ENCODE measurements at places on chromosomes 6 and 20.

- no peak for DNase-seq
Measured at GRCh38 chr6:33820243-33820642, 16.4 kb upstream of the MLN start.

DNA sequence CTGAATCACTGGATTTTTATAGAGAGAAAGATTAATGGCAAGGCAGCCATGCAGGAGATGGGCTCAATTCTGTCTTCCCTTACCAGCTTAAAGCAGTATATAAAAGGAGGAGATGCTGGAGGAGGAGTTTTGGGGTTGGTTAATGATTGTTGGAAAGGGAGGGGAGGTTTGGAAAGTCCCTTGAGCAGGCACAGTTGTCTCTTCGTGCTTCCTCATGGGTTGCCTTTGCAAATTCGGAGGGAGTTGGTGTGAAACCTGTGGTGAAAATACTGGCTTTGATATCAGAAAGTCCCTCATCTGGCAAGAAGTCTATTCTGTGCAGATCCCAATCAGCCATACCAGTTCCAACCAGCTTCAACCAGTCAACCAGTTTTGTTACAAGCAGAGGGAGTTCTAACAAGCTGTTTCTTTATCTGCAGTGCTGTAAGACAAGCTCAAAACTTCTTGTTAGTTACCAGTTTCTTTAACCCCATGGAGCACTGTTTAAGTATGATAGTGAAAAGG lies 107.0 kb downstream of the HIVEP1 start:
- DNase-seq = no peak

GRCh38 chr6:24394061-24394779 lies 8.5 kb upstream of the MRS2 start:
- no peak for DNase-seq

DNA sequence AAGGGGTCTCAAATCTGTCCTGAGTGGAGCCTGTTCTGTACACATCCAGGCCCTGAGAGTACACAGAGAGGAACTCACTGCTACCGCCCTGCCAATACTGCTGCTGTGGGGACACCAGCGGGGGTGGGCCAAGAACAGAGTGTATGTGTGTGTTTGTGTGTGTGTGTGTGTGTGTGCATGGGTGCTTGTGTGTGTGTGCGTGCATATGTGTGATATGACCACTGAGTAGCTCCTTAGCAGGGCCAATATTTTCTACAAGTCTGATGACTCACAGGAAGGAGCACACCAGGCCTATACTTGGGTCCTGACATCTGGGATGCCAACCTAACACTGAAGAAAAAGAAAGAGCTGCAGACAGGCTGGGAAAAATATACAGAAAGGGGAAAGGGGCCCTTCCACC lies 1.4 kb downstream of the RAET1E start:
- DNase-seq = no peak

DNA sequence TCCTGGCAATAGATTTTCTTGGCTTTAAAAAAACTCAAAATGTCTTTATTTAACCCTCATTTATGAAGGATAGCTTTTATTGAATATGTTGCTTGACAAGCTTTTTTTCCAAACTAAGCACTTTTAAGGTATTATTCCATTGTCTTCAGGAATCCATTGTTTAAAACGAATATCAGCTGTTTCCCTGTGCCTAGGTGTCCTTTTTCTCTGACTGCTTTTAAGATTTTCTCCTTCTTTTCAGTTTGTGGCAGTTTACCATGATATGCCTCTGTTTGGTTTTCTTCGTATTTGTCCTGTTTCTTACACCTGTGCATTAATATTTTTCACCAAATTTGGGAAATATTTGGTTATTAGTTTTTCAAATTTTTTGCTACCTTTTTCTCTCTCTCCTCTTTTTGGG lies 68.4 kb downstream of the YTHDF1 start:
- DNase-seq = no peak

GRCh38 chr6:7373739-7374138 lies 15.8 kb downstream of the CAGE1 start:
- DNase-seq = no peak

GRCh38 chr6:84808491-84809061 lies 44.2 kb upstream of the TBX18 start:
- no peak for DNase-seq

DNA sequence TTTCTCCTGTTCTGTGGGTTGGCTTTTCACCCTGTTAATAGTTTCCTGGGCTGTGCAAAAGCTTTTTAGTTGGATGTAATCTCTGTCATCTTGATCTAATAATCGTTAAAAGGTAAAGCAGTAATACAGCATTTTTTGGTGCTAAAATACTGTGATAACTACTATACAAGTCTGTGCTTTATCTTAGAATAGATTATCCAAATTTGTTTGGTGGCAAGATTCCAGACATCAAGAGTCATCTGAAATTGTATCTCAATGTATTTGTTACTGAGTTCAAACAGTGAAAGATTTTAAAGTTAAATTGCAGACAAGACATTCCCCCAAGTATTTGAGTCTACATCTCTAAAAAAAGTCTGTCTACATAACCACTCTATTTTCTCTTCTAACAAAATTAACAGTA lies 18.8 kb downstream of the TBPL1 start:
- DNase-seq = no peak

DNA sequence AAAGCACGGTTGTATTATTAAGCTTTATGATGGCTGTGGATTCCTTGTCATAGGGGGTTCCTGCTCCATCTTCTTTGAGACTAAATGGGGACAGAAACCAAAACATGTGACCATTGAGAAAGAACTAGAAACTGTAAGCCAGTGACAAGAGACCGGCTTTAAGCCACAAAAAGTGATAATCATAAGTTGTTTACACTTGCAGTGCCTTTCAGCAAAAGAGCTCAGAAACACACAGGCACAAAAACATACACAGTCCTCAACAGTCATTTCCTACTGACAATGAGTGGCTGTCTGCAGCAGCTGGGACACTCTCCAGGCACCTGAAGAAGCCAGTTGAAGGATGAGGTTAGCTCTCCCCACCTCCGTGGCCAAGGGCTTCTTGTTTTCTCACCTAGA lies 20.0 kb upstream of the UBE2J1 start:
- DNase-seq = no peak

DNA sequence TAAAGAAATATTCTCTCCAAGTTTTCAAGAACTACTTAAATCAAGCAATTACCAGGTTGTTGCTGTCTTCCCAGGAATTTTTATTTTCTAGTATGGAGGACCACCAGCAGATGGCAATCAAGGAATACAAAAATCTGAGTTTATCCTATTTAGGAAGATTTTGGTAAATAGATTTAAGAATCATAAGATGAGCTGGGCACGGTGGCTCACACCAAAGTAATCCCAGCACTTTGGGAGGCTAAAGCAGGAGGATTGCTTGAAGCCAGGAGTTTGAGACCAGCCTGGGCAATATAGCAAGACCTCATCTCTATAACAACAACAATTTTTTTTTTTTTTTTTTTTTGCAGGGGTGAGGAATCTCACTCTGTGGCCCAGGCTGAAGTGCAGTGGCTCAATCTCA lies 19.3 kb upstream of the SEC63 start:
- DNase-seq = no peak

DNA sequence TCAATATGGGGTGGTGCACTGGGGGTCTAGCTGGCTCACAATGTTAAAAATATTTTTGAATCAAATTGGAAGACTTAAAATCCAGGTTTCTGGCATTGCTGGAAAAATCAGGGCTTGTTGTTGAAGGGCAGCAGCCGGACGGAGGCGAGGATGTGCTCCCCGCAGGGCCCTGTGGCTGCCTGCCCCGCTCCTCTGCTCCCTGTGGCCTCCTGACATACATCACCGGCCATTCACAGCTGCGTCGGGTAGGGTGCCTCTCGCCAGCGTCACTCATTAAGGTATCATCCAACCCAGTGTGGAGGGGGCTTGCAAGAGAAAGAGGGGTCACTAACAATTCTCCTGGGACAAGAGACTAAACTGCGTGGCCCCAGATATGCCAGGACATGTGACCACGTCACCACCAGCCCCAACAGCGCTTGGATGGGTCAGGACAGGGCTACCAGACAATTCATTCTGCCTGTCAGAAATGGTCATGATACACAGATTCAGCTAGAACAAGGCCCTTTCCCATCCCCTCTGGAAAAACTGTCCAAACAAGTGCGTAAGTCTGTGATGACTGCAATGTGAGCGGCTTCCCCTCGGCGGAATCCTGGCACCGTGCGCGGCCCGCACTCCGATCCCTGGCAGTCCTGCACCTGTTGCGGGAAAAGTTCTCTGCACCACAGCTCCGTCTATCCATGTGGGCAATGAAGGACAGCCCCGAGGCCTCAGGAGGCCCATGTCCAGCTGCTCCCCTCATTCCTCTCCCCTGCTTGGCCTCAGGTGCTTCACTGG lies 12.0 kb downstream of the GATA5 start:
- DNase-seq = no peak

DNA sequence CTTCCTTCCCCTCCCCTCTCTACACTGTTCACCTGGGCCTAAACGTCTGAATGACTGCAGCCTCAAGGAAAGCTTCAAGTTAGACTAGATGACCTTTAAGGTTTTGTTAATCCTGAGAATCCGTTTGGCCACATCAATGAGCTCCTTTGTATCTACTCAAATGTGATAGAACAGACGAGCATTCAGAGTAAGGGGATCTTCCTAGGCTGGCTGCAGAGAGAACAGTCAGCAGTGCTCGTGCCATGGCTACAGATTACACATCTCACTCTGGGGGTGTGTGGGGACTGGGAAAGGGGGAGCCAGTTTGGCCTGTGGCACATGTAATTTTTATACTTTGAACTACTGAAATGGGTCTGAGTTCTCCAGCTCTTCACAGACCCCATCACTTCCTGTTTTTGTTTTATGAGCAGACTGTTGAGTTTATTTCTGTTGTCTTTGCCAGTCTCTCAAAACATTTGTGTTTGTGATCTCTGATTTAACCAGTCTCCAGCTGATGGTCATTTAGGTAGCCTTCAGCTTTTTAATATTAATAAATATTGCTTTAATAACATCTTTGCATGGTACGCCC lies 50.9 kb downstream of the KCNS1 start:
- no peak for DNase-seq

- no peak for DNase-seq
Measured at GRCh38 chr20:7695051-7695495, 245.2 kb downstream of the HAO1 start.

DNA sequence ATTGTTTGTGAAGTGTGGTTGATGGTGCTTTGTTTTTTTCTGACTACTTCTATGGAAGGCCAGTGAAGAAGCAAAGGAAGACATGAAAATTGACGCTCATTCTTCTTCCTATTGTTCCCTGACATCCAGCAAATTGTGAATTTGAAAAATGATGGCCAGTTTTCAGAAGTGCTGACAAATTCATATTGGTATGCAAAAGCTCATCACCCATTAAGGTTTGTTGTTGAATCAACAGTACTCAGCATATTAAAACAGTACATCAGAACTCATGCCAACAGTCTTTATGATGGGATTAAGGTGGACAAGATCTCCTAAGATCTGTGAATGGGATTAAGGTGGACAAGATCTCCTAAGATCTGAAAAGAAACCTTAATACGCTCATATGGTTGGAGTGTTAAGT lies 1.0 kb upstream of the MTG2 start:
- DNase-seq = no peak

DNA sequence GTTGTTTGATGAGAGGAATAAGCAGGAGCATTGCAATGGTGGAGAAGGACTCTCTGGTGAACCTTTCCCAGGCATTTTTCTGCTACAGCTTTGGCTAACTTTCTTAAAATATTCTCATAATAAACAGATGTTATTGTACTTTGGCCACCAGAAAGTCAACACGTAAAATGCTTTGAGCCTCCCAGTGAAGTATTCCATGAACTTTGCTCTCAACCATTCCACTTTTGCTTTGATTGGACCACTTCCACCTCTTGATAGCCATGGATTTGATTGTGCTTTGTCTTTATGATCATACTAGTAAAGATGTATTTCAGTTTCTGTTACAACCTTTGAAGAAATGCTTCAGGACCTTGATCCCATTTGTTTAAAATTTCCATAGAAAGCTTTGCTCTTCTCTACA lies 241.1 kb downstream of the TENT5A start:
- no peak for DNase-seq

DNA sequence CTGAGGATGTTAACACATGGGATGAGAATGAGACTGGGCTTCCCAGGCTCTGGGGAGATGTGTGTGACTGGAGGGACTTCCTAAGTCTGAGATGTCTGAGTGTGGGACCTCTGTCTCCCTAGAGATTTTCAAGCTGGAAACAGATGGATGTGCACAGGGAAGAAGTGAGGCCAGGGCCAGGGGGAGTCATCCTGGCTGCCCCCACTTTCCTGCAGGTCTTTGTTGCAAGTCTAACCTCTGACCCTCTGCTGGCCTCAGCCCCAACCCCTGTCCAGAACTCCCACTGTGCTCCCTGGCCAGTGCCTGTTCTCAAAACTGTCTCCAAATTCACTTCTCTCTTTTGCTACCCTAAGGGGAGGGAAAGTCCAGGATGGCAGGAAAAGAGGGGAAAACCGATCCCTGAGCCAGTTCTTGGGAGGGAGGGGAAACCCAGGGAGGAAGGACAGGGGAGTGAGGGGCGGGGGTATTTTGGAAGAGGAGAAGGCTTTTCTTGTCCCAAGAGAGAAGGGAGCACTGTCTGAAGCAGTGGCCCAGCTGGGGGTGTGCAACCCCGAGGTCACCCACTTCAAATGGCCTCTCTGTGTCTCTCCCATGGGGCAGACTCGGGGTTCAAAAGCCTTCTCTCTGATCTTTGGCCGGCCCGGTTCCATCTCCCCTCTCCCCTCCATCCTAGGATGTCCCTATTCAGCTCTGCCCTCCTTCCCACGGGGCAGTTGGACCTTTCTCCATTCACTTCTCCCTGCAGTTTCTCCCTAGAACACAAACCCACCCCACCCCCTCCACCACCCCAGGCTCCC lies 3.1 kb downstream of the PPP1R18 start:
- DNase-seq = no peak
